Caudate nucleus (tissue), 63 donors: ENCODE measurements at places on chromosomes 2 and 18.

- DNase-seq, result no peak
Observed at GRCh38 chr2:195477248-195477995, 179.6 kb upstream of the SLC39A10 start.

DNA sequence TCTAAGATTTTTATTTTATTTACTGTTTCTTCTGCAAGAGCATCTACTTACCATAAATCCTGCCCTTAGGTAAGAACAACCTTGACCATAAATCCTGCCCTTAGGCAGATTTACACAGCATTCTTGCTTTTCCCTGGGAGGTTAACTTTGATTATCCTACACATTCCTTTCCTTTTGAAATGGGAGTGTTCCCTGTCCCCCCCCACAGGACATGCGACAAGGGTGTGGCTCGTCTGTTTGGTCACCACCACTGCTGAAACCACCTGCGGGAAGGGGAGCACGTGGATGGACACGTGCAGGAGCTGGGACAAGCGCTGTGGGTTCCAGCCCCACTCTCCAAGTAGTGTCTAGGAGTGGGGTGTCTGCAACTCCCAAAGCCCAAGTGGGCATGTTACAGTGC is 239.3 kb upstream of the SP5 start:
- DNase-seq, result no peak

DNA sequence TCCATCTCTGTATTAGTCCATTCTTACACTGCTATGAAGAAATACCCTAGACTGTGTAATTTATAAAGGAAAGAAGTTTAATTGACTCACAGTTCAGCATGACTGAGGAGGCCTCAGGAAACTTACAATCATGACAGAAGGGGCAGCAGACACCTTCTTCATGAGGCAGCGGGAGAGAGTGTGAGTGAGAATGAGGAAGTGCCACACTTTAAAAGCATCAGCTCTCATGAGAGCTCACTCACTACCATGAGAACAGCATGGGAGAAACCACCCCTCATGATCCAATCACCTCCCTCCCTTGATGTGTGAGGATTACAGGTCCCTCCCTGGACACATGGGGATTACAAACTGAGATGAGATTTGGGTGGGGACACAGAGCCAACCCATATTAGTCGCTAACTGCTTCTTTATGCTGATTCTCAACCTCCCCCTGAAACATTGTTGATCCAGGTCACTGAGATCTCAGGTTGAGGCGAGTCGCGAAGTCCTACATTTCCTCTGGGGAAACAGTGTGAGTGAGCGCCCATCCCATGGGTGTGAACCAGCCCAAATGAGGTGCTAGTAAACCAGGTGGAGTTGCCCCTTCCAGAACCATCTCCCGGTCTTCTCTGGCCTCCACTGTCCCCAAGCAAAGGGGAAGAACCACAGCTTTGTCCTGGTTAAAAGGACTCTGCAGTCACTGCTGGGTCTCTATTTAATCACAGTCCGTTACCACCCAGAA is 123.8 kb downstream of the CAPN13 start:
- no peak for DNase-seq

GRCh38 chr18:65610939-65611338 is 139.9 kb upstream of the CDH7 start:
- DNase-seq, result no peak

DNA sequence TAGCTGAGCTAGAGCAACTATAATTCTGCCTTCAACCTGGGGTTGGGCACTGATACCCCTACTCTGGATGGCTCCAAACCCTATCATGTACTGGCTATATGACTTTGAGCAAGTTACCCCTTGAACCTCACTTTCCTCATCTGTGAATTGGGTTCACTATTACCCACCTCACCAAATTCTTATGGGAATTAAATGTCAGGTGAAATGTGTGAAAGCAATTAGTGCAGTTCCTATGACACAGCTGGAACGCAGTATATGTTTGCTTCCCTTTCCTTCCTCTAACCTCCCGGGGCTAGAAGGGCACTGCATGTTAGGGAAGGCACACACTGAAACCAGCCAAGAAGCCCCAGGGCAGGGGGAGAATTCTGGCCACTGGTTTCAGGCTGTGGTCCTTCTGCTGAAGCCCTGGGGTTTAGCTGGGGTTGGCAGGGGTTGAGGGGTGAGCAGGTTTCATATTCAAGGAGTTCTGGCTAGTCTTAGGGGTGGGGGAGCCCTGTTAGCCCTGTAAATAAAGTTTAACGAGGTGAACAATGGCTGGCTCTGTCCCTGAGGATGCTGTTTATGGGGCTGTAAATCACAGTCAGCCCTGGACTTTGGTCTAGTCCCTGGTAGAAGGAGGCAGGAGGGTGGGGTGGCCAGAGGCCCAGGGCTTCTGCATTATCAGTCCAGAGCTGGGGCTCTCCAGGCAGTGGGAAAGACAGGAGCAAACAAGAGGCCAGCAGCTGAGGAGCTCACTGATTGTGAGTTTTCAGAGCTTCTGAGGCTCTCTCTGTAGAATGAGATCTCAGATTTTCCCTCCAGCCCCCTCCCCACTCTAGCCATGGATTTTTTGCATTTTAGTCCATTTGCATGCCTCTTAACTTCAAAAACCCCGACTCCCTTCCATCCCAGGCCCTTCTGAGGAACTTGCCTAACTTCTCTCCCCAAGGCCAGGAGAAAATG is 8.0 kb downstream of the PKDCC start:
- no peak for DNase-seq

DNA sequence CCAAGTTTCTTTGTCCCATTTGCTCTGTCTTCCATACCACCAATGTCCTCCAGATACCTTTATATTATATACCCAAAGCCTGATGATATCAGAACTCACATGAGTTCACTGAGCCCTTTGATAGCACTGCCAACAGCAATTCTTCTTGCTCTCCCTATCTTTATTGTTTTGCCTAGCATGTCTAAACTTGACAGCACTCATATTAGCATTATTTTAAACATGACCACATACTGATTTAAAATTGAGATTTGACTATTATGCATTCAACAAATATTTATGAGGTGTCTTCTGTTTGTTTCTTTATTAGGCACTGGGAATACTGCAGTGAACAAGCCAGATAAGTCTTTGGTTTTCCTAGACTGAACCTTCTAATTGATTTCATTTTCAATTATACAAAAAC is 587.3 kb upstream of the GCFC2 start:
- DNase-seq, result no peak

- DNase-seq, result no peak
Observed at GRCh38 chr2:237053066-237053465, 32.6 kb upstream of the COPS8 start.

DNA sequence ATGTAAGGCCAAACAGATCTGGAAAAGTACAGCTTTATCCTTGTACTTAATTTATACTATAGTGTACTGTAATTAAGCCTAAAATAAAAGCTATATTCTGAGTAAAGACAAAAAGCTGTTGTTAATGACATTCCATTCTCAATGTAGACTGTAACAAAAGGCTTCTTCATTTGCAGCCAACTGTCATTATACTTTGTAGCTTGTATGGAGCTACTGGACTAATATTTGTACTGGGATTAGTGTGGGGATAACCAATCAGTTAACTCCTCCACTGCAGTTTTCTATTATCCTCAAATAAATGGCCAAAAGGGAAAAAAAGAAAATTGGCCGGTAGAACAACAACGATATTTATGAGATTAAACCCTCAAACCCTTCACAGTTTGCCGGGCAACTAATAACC is 66.5 kb downstream of the STK39 start:
- no peak for DNase-seq

- no peak for DNase-seq
Observed at GRCh38 chr2:8427211-8427610, 254.6 kb upstream of the ID2 start.

DNA sequence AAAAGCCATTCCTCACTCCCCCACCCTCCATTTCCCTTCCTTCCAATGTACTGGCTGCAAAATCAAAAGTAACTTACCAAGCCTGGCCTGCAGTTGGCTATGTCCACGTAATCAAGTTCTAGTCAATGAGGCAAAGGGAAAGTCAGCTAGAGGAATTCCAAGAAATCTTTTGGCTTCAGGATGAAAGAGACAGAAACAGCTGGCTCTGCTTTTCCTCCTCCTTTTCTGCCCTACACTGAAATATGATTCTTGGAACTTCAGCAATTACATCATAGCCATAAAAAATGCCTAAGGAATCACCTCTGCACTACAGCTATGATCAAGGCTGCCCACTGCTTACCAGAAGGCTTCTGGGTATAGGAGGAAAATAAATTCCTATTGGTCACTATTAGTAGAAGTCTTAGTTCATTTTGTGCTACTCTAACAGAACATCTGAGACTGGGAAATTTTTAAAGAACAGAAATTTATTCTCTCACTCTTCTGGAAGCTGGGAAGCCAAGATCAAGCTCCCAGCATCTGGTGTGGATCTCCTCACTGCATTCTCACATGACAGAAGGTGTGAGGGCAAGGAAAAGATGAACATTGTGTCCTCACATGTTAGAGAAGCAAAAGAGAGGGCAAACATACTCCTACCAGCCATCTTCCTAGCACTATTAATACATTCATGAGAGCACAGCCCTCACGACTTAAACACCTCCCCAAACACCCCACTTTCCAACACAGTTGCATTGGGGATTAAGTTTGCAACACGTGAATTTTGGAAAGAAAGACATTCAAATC is 219.9 kb downstream of the TMX3 start:
- DNase-seq, result no peak

- DNase-seq, result no peak
Observed at GRCh38 chr2:33110461-33110860, 163.7 kb downstream of the LTBP1 start.

DNA sequence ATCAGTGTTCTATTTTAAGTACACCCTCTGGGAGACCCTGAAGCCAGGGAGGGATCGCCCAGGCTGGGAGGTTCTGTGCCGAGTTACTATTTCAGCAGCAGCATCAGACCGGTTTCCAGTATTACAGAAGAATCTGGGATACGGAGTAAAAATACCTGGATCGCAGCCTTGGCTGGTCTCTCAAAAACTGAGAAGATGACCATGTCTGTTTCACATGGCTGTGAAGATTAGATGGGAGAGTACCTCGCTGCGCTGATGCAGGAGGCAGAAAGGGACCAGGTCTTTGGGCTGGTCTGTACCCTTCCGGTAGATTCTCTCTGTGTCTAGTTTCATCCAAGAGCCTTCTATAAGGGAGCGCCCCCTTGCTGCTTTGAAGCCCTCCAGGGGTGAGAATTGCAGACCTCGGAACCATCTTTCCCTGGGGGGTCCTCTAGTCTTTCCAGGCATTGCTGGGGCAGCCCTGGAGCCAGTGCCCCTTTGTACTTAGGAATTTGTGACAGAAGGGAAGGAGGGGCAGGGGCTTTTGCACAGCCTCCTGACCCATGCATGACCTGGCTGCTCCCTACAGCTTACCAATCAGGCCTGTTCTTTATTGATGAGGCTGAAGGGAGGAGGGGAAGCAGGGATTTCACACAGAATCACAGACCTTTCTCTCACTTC is 56.3 kb upstream of the MAPRE3 start:
- DNase-seq, result no peak

- no peak for DNase-seq
Observed at GRCh38 chr2:37721201-37721560, 49.7 kb upstream of the CDC42EP3 start.

DNA sequence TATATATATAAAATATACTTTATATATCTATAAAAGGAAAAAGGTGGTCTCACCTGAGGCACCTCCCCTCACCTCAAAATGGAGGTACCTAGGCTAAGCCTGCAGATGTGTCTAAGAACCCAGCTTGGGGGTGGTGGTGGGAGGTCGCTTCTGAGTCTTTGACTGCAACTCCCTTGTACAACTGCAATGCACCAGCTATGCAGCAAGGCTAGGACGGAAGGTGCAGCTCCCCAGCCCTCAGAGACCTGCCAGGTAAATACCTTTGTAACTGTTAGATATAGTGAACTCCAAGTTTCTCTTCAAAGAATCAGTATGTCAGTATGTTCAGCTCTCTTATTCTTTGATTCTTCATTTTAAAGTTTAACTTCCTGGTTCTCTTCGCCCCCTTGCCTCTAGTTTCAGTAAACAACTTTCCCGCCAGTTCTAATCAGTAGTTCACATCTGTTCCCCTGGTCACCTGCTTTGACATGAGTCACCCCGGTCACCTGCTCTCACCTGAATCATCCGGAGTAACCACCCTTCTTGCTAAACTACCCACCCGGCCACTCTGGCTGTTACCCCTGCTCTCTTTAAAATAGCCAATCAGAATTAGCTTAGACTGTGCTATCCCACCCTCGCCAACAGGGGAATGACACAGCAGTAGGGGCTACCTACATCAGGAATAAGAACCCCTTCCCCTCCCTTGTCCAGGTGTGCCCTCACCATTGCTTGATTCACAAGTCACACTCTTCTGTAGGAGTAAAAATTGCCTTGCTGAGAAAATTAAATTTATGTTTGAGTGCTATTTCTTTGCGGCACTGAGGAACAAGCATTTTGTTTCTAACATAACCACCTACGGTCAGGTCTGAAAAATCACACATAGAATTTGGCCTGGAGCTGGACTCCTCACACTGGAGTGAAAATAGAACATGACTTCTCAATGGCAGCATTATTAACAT is 24.7 kb upstream of the IMPA2 start:
- no peak for DNase-seq

DNA sequence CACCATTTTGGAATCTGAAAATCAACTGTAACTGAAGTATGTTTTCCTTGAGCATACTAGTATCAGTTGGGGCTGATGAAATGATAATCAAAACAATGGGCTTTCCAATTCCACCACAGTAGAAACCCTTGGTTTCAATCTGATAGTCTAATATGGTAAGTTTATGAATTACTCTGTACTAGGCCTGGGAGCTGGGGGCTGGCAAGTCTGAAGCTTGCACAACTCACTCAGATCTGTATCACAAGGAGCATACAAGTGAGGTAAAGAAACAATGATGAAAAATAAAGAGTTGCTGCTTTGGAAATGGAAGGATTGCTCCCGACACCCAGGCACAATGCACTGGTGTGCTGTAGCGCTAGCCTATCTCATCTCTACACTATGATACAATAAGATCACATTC is 19.4 kb downstream of the ZEB2 start:
- DNase-seq, result no peak

- no peak for DNase-seq
Observed at GRCh38 chr2:236674646-236675045, 105.0 kb downstream of the ACKR3 start.

- no peak for DNase-seq
Observed at GRCh38 chr2:1588978-1589621, 155.2 kb downstream of the PXDN start.
